Myocyte (in vitro differentiated cells): ENCODE measurements at places on chromosomes 12 and 14. TPM values are rescaled to one million over a fixed set of nuclear protein-coding genes. Genes with fewer than 3 reads are reported as not detected.

The PLCZ1 gene
- total RNA-seq = not detected in 2 replicates

GRCh38 chr12:19760611-19761010 lies 321.3 kb downstream of the AEBP2 start:
- DNase-seq = no peak

- DNase-seq = no peak
Measured at GRCh38 chr14:99522457-99522891, 41.3 kb downstream of the CCNK start.

- DNase-seq = peak; percentile 40
Measured at GRCh38 chr12:47095446-47096236, 15.9 kb upstream of the AMIGO2 start.
